ENCODE measurements at places on chromosomes 11 and 22. TPM values are rescaled to one million over a fixed set of nuclear protein-coding genes. Genes with fewer than 3 reads are reported as not detected.

- no peak for DNase-seq
Measured at GRCh38 chr22:37432708-37433054, 5.4 kb upstream of the ELFN2 start.

- DNase-seq = no peak
Measured at GRCh38 chr22:49292909-49293308, 534.8 kb downstream of the BRD1 start.

DNA sequence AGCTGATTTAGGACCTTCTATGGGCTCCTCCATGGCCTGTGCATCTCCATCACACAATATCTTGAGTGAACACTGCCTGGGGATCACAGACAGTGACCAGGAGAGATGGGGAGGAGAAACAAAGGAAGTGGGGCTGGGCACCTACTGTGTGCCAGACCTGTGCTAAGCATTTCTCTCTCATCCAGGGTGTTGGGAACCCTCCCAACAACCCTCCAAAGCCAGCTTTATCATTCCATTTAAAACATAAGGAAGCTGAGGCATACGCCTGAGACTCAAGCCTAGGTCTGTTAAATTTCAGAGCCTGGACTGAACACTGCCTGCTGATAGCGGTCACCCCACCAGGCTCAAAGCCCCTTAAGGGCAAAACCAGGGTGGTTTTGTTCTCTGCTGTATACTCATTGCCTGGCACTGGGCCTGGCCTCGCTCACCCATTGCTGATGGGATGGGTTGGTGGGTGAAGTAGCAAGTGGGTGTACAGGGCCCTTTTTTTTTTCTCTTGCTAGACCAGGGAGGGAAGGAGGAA lies 130.1 kb downstream of the MN1 start:
- DNase-seq = no peak

DNA sequence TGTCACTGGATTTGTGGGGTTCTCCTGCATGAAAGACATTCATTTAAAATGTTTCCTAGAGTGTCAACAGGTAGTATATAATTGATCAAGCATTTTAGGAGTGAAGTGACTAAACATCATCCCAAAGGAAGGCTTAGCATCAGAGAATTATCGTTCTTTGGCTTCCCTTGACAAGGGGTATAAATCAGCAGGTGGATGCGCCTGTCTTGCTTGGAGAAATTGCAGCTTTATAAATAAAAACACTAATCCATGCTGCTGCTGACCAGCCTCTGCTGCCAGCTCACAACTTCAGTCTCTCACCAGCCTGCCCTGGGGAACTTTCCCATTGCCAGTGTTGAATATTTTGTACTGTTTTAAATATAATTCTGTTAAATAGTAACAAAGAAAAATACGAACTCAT lies 1184.7 kb upstream of the TENM4 start:
- no peak for DNase-seq

GRCh38 chr11:20457001-20457799 lies 69.7 kb downstream of the PRMT3 start:
- no peak for DNase-seq

GRCh38 chr22:32622004-32622743 lies 147.6 kb downstream of the FBXO7 start:
- DNase-seq = peak; percentile 57

GRCh38 chr11:119374632-119375336 lies 6.7 kb downstream of the USP2 start:
- peak; percentile 74 for DNase-seq

The ARHGAP20 gene
- total RNA-seq = 5.1 TPM

The KRTAP5-7 gene
- 0.63 TPM for total RNA-seq

The DMC1 gene
- 1.5 TPM for total RNA-seq

The CNTF gene
- total RNA-seq = 3.1 TPM

Measured in aorta (tissue), 5 donors.